Stimulated activated CD4-positive, alpha-beta T cell treated with anti-CD3 and anti-CD28 coated beads, Interleukin-1b, Interleukin-23, amount 100 ng/mL, for 1 hour (primary cell): ENCODE measurements at places on chromosomes 3 and 15.

- DNase-seq, result no peak
Measured at GRCh38 chr3:112004187-112004586, 5.5 kb downstream of the TAGLN3 start.

DNA sequence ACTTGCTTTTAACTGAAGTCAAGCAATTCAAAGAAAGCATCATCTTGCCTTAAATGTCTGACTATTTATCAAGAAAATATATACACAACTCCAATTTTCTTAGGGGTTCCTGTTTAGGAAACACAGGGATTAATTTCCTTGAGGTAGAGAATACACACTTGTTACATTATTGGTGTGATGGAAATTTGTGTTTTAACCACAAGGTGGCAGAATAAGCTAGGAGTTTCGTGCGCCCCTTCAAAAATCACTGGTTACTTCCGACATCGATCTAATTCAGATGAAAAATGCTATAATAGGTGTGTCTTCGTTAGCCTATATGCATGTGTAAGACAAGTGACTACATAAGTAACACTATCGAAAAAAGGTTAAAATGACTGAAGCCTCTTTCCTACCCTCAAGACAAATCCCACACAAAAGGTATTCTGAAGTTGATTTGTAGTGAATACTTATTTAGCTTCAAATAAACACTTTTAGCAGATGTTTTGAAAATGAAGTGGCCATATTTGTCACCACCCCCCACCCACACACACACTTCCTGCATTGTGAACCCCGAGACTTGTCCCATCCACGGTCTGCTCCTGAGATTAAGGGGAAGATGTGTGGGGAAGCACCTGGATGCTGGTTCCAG is 246.5 kb downstream of the ROBO1 start:
- no peak for DNase-seq

- no peak for DNase-seq
Measured at GRCh38 chr3:176584413-176585176, 612.7 kb downstream of the TBL1XR1 start.

DNA sequence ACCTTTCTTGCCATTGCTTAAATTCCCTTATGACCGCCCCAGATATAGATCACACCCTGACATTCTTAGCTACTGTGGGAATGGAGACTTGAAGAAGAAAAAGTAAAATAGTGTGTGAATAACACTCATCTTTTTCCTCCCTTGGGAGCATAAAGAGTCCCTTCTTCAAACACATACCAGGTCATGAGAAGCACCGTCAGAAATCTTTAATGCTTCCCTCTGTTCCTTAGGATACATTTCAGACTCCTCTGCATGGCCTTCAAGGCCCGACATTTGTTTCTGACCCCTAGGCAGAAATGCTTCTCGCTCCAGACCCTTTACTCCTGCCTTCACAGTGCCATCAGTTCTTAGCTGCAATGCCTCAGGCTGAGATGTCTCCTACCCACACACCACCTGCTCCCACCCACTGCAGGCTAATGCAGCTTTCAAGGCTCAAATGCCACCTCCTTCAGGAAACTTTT is 143.8 kb upstream of the IL12A start:
- no peak for DNase-seq

DNA sequence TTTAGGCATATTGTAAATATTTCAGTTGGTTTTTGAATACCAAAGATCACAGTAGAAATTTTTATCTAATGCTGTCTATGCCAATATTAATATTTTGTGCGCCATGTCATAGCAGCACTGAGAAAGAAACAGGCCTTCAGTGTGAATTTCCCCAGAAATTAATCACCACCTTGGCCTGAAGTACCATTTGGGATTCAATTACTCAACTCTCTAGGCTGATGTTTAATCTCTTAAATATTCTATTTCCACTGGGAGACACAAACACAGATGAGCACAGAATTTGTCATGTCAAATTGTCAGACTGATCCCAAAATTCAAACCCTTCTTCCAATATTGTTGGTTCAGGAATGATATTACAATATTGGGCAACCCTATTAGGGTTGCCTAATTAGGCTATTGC is 509.3 kb downstream of the ROBO1 start:
- DNase-seq, result no peak

DNA sequence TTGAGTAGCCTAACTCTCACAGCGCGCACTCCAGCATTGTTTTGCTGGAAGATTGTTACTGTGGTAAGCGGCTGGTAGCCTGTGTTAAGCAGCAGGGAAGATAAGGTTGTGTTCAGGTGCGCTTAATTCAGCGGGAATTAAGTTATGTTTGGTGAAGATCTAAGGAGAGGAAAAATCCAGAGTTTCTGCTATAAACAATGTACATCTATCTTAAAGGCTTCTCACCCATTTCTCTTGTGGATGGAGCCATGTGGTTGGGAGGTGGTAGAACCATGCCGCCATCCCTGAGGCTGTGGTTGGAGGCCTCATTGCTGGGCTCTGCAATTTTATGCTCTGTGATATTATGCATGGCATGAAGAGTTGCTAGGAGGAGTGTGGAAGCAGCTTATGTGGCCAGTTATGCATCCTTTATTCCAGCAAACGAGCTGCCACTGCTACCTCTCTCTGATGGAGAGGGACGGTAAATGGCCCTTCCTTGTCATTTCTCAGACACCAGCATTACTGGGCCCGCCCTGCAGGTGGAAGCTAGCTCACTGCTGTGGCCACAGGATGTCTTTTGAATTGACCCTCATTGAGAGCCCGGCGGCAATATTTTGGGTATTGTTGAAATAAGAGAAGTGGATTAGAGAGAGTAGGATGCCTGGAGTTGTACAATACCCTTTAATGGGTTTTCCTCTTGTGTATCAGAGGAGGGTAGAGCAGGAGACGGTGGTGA is 1.3 kb downstream of the MINAR1 start:
- no peak for DNase-seq

DNA sequence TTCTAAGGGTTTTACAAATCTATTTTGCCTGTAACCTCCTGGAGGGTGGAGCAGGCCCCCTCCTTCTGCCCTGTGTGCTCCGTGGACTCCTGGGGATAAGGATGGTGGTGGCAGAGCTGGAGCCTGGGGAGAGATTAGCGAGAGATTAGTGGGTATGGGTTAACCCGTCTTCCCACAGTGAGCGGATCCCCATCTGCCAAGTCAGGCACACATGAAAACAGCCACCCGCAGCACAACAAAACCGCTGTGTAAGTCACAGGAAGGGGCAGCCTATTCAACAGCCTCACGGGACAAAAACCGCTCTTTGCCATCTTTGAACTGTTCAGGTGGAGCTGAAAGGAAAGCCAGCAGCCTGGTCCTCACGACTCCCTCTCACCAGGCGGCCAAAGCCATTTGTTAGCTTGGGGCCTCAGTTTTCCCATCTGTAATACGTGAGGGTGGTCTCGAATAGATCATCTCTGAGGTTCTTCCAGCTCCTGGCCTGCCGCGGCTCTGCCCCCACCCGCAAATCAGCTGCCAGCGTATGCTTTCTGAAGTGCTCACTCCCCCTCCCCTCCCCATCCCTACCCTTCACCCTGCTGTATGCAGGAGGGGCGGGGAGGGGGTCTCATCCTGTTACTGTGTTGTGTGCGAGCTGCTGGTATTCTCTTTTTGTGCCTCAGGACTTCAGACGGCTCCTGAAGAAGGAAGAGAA is 43.6 kb downstream of the PDIA5 start:
- no peak for DNase-seq
